ENCODE measurements at places on chromosomes 11 and 22.

GRCh38 chr22:39907047-39907446, 6.2 kb downstream of the GRAP2 start:
- no peak for DNase-seq

DNA sequence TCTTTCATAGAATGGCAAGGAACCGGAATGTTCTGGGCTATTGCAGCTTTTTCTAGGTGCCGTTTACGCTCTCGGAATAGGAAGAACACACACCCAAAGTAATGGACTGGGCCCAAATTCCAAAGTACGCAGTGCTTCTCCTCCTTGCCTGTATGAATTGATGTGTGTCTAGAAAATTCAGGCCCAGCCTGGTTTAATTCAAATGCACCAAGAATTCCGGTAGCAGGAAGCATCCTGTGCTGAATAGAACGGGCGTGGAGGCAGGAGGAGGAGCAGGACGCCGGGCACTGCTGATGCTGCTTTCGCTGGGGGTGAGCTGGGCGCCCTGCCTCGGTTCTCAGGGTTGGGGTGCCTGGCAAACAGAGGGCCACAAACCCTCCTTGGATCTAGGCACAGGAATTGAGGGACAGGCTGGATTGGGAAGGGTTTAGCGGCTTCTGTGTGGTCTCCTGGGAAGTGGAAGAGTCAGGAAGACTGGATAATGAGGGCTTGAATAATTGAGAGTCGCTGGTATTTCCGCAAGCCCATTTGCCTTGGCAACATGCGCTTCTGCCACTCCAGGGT, 2.0 kb downstream of the PARVB start:
- no peak for DNase-seq

- peak; percentile 56 for DNase-seq
These were observed 3.4 kb downstream of the FAM83F start for GRCh38 chr22:39997939-39998726.

GRCh38 chr11:111379602-111380136, 594 bp upstream of the POU2AF1 start:
- no peak for DNase-seq

GRCh38 chr22:44537467-44537866, 39.4 kb upstream of the RTL6 start:
- no peak for DNase-seq

DNA sequence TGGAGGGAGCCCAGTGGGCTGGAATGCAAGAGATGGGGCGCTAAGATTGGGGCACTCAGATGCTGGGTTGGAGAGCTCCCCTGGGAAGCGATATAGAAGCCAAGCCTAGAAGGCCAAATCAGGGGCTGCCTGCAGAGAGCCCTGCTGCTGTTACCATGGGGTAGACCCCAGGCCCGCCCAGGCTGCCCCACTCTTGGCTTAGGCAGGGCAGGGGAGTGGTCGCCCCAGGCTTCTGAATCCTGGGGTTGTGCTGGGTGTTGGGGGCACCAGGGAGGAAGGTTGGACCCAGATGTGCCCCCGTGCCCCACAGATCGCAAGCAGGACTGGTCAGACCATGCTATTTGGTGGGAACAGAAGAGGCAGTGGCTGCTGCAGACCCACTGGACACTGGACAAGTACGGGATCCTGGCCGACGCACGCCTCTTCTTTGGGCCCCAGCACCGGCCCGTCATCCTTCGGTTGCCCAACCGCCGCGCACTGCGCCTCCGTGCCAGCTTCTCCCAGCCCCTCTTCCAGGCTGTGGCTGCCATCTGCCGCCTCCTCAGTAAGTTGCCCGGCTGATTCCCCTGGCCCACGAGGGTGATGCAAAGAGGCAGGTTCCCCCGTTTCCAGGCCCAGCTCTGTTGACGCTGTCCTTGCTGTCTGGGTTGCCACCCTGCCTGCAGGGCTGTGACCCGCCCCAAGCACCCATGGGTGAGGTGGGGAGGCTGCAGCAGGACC, 3.9 kb downstream of the FERMT3 start:
- DNase-seq: no peak
